SK-N-SH treated with all-trans-retinoic acid at 6 μM for 48 hours (cell line): ENCODE measurements at places on chromosomes 7 and 10.

- ATAC-seq: no peak
Measured at GRCh38 chr10:17548770-17549169, 68.4 kb downstream of the HACD1 start.

DNA sequence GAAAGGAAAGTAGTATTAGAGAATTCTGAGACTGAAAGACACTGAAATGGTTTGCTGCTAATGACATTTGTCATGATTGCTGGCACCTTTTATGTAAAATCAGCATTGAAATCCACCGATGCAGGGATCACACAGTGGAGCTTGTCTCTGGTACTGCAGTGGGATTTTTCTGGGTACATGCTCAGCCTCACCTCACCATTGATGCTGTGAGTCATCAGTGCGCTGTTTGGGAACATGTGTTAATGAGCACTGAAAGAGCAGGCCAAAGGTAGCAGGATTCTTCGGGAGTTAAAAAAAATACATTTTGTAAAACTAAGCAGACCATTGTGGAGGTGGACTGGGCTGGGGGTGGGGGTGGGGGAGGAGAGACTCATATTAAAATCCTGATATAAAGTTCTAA, 174.9 kb downstream of the CREB5 start:
- no peak for ATAC-seq

- peak; percentile 62; the same call in 2 of the 3 replicates for ATAC-seq
Measured at GRCh38 chr10:112649006-112649821, 202.2 kb downstream of the VTI1A start.

DNA sequence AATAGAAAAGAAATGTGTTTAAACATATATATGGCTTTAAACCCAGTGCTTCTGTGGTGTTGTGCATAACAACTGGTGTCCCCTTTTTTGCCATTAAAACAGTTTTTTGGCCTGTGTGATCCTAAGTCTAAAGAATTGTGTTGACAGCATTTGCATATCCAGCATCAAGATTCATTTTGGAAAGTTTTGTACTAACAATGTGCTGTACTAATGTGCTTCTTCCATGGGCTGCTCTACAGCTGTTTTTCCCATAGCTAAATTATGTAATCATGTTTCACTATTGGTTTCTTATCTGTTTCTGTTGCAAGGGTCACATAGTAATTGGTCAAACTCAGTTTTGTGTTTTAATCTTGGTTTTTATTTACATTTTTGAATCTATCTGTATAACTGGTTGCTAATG, 5.5 kb downstream of the CNNM2 start:
- ATAC-seq: no peak

- ATAC-seq: peak; percentile 82
Measured at GRCh38 chr10:22911889-22912762, 15.7 kb upstream of the ARMC3 start.

DNA sequence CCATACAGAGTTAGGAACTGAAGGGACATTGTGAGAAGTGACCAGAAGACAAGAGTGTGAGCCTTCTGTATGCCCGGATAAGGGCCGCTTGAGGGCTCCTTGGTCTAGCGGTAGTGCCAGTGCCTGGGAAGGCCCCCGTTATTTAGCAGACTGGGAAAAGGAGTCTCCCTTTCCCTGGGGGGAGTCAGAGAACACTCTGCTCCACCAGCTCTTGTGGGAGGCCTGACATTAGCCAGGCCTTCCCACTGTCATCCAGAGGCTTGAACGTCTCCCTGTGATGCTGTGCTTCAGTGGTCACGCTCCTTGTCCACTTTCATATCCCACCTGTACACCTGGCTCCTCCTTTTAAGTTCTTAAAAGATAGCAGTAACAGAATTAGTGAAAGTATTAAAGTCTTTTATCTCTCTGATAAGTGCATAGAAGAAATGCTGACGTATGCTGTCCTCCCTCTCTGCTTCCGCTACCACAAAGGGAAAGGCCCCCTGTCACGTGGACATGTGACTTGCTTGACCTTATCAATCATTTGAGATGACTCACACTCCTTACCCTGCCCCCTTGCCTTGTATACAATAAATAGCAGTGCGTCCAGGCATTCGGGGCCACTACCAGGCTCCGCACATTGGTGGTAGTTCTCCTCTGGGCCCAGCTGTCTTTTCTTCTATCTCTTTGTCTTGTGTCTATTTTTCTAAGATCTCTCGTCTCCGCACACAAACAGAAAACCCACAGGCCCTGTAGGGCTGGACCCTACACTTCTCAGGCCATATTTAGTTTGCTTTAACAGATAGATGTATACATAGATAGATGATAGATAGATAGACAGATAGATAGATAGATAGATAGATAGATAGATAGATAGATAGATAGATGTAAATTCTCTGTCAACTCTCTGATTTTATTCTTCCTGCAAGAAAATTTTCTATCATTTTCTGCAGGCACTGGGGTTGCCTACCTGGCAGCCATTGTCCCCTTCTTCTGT, 131.5 kb upstream of the JCAD start:
- ATAC-seq: no peak

GRCh38 chr10:90089719-90090118, 388.3 kb downstream of the KIF20B start:
- no peak for ATAC-seq

GRCh38 chr10:100033766-100034418, 24.1 kb upstream of the DNMBP start:
- ATAC-seq: no peak; the same call in 2 of the 3 replicates

- no peak for ATAC-seq
Measured at GRCh38 chr7:117041822-117042221, 88.5 kb downstream of the ST7 start.

GRCh38 chr10:24721229-24722106, 2.2 kb downstream of the ARHGAP21 start:
- no peak for ATAC-seq

DNA sequence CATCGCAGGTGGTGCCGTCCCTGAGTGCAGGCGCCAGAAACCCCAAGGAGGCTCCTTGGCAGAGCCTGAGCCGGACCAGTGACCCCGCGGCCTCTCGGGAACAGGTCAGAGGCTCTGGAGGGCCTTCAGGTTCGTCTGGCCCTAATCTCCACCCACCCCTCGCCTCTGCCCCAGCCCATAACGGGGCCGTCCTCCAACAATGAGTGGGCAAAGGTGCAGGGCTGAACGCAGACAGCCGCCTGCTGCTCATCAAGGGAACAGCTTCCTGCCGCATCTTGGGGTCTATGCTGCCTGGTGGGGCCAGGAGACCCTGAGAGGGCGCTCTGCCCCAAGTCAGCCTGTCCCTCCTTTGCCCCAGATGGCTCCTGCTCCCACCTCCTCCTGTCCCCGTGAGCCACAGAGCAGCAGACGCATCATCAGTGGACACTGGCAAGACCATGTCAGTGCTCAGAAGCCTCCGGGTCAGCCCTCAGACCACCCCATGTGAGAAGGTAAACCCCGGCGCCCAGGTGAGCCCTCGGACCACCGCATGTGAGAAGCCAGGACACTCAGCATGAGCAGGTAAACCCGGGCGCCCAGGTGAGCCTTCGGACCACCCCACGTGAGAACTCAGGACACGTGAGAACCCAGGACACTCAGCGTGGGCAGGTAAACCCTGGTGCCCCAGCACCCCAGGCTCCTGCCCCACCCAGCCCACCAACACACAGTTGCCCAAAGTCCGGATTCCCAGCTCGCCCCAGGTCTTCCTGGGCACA, 142.0 kb downstream of the PTPRN2 start:
- no peak for ATAC-seq

DNA sequence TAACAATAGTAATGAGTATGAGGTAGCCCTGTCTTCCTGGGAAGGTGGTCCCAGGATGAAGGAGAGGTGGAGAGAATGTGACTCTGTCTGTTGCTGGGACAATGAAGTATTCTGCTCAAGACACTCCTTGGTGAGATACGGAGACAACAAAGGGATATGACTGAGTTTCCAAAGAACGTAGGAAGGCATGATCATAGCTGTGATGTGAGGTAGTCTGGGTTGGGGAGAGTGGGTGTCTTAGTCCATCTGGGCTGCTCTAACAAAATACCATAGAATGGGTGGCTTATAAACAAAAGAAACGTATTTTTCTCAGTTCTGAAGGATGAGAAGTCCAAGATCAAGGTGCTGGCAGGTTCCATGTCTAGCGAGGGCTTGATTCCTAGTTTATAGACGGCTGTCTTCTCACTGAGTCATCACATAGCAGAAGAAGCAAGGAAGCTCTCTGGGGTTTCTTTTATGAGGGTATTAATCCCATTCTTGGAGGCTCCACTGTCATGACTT, 84.9 kb upstream of the RHOBTB1 start:
- ATAC-seq: no peak

DNA sequence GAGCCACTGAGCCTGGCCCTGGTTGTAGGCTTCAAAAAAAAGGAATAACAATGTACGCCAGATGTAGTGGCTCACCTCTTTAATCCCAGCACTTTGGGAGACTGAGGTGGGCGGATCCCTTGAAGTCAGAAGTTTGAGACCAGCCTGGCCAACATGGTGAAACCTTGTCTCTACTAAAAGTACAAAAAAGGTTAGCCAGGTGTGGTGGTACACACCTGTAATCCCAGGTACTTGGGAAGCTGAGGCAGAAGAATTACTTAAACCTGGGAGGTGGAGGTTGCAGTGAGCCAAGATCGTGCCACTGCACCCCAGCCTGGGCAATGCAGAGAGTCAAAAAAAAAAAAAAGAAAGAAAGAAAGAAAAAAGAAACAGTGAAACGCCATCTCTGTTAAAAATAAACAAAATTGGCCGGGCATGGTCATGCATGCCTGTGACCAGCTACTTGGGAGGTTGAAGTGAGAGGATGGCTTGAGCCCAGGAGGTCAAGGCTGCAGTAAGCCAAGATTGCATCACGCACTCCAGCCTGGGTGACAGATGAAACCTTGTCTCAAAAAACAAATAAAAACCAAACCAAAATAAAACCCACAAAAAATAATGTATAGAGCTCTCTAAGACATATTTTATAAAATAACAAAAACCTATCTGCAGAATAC, 4.7 kb upstream of the KLHDC10 start:
- ATAC-seq: no peak

DNA sequence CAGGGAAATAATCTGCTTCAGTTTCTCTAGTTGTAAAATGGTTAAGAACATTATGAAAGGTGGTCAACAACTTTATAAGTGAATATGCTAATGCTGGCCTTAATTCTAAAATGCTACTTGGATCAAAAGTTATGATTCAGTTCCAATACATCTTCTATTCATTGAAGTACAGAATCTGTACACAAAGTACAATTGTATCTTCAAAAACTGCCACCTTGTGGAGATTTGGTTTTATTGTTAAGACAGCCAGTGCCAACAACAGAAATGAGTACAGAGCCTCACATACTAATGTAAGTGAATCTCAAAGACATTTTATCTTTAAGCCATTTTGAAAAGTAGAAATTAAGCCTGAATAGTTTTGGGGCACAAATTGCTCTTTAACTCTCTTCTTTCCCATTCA, 194.0 kb downstream of the CFTR start:
- peak; percentile 84 for ATAC-seq

GRCh38 chr10:74199315-74199714, 48.3 kb downstream of the ADK start:
- no peak for ATAC-seq

- ATAC-seq: no peak
Measured at GRCh38 chr7:38463277-38464225, 167.6 kb downstream of the AMPH start.

DNA sequence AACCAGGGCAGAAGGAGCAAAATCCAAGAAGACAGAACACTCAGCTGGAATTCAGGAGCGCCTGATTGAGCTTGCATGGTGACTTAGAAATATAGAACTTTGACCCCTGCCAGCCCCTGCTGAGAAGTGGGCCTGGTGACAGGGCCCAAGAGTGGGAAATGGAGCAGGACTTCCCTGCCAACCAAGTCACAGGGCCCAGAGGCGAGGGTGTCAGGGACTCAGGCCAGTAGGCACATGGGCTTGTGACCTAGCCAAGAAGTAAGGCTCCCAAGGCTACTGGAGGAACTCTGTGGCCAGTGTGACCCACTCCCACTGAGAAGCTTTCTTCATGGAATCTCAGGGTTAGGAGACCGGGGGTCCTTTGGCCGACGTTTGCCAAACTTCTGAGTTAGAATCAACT, 31.9 kb downstream of the LRRC20 start:
- ATAC-seq: no peak

DNA sequence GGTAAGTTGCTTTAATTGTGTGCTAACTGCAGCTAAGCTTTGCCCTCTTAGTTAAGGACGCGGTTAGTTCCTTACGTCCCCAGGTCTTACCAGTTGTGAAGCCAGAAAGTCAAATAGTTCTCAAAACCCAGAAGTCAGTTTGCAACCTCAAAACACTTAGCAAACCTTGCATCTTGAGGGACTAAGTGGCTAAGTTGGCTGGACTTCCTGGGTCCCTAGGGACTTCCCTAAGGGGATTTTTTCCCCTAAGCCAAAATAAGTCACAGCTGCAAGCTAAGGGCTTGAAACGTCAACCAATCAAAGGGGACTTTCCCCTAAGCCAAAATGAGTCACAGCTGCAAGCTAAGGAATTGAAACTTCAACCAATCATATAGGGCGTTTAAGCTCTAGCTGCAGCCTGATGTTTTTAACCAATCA, 36.2 kb upstream of the HECW1 start:
- no peak for ATAC-seq

- no peak for ATAC-seq
Measured at GRCh38 chr7:47038621-47039020, 543.3 kb downstream of the TNS3 start.

DNA sequence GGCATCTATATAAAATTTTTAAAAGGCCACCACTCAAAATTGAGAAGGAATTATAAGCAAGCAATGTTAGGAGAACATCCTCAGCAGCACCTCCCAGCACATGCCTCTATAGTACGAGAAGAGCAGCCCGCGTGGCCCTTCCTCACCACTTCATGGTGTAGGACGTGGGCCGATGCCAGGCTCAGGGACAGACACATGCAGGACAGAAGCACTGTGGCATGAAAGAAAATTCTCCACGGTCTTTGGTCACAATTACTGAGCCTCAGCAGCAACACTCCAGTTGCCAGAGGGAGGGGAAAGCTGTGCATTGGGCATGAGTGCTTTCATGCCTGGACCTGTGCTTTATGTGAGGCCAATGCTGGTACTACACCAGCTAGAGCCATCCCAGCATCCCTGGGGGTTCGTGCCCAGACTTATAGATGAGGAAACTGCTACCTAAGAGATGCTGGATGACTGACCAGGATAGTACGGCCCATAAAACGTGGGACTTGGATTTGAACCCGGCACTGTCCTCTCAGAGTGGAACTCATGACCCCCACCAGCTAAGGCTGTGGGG, 164.7 kb downstream of the ADAM12 start:
- ATAC-seq: peak; percentile 16; the same call in 1 of the 3 replicates

GRCh38 chr10:108250936-108251620, 1086.6 kb upstream of the SORCS1 start:
- ATAC-seq: no peak; the same call in 2 of the 3 replicates

DNA sequence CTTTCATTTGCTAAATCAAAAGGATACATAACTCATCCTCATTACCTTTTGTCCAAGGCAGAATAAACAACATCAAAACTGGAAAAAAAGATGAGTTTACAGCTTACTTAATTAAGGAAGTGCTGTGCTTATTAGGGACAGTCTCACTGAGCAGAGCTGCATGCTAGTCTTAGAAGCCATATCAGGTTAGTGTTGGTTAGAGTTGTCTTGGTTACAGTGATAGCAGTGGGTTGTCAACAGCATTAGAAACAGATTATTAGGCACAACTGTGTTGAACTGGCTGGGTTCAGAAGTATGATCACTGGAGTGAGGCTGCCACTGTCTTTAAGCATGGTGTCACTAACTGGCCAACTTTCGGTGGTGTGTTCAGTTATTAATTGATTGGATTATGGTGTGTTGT, 503.9 kb upstream of the IGFBP3 start:
- peak; percentile 52; the same call in 2 of the 3 replicates for ATAC-seq
